Muscle of back (tissue), 13 donors: ENCODE measurements at places on chromosomes 4 and X.

DNA sequence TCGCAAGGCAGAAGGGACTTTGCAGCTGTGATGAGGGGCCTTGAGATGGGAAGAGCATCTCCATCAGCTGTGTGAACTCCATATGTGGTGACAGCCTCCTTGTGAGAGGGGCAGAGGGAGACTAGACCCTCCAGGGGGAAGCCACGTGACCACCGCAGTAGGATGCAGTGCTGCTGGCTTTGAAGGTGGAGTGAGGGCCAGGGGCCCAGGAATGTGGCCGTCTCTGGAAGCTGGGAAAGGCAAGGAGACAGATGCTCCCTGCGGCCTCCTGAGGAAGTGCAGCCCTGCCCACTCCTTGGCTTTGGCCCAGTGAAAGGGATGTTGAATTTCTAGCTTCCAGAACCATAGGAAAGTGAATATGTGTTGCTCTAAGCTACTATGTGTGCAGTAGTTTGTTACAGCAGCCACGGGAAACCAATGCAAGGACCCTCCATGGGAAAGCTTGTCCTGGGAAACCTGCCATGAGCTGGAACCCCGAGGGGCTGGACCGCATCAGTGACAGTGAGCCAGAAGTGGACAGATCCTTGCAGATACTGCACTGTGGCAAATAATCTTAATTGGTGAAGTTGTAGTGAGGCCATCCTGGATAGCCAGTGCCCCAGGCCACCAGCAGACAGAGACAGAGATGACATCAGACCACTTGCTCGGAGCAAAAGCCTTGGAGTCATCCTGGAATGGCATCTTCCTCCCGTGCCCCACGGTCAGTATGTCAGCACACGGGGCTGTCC lies 35.4 kb upstream of the SORCS2 start:
- DNase-seq = peak; percentile 82

- peak; percentile 31 for DNase-seq
Measured at GRCh38 chr4:112706840-112707207, 69.9 kb downstream of the LARP7 start.

DNA sequence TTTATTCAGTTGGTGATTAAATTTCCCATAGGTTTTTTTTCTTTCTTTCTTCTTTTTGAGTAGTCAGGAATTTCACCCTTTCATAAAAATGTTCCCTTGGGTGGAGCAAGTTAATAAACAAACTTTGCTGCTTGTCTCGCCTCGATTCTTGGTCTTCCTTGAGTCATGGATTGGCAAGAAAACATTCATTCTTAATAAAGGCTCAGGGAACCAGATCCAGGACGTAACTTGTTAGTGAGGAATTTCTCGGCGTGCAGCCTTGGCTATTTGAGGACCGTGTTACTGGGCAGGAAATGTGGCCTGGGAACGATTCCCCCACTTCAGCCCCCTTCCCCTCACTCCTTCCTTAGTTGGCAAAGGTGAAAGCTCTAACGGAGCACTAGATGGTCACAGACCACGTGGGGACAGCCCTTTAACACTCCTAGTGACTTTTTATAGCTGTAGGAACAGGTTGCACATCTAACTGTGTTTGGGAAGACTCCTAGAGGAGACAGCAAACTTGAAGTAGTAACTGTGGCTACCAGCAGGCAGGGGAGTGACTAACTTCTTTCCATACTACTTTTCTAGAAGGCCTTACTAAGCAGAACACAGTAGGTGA lies 106.8 kb downstream of the UCHL1 start:
- DNase-seq = no peak

GRCh38 chr4:37139987-37140386 lies 104.6 kb upstream of the NWD2 start:
- no peak for DNase-seq

DNA sequence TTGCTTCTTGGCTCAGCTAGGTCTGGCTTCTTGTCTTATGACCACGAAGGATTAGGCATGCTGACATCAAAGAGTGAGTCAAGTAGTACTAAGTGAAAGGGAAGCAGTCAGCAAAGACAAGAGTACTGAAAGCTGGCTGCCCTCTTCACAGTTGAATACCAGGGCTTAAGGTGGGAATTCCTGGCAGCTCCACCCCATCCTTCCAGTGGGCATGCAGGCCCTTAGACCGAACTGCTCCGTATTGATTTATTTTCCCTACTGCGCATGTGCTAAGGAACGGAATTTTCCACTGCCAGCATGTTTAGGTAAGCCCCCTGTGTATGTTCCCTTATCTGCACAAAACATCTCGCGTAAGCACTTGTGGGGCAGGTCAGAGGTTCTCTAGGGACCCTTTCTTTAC lies 2320.1 kb downstream of the ARAP2 start:
- no peak for DNase-seq

DNA sequence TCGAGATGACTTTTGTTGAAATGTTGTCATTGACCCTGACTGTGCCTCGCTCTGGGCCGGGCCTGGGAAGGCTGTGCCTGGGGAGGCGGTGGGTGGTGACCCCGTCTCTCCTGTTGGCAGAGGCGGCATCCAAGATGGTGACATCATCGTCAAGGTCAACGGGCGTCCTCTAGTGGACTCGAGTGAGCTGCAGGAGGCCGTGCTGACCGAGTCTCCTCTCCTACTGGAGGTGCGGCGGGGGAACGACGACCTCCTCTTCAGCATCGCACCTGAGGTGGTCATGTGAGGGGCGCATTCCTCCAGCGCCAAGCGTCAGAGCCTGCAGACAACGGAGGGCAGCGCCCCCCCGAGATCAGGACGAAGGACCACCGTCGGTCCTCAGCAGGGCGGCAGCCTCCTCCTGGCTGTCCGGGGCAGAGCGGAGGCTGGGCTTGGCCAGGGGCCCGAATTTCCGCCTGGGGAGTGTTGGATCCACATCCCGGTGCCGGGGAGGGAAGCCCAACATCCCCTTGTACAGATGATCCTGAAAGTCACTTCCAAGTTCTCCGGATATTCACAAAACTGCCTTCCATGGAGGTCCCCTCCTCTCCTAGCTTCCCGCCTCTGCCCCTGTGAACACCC lies 36.4 kb downstream of the HTRA3 start:
- DNase-seq = no peak

DNA sequence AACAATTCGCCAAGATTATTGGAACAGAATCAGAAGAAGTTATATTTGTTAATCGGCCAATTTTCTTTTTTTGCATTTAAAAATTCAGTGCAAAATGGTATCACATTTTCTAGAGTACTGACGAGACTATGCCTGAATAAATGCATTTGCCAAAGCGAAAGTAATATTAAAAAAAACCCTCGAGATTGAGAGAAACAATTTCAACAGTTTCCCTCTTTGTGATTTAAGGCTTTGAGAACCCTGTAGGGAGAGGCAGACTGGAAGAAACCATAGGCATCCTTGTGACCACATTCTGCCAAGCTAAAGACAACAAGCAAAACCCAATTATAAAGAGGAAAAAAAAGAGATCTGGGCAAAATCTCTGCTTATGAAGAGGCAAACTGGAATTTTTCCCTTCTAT lies 218.1 kb upstream of the GK2 start:
- DNase-seq = no peak

DNA sequence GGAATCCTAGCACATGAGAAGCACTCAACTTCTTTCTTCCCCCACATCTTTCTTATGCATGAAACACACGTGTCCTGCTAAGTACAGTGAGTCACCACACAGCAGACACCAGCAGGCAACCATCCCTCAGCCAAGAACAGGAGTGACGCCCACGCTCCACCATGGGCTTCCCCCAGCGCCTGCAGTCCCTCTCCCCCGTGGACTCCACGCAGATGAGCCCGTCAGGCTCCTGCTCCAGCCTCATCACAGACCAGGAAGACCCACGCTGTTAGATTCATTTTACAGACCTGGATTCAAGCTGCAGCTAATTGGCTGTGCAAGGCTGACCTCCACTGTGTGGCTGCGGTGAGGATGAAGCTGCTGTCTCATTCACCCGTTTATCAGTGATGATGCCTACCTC lies 16.7 kb downstream of the HMX1 start:
- DNase-seq = peak; percentile 39

DNA sequence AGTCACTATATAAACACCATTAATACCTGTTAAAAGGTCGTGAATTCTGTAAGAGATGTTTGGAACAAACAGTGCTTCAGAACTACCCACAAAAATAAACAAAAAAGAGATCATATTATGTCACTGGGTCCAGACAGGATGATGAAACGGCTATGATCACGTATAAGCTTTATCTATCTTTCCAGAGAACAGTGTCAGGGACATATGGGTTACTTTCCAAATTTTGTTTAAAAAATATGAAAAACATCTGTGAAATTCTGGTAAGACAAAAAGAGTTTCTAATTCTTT lies 90.0 kb downstream of the SORBS2 start:
- no peak for DNase-seq

GRCh38 chrX:154401045-154401799 lies 3.0 kb downstream of the RPL10 start:
- DNase-seq = no peak

DNA sequence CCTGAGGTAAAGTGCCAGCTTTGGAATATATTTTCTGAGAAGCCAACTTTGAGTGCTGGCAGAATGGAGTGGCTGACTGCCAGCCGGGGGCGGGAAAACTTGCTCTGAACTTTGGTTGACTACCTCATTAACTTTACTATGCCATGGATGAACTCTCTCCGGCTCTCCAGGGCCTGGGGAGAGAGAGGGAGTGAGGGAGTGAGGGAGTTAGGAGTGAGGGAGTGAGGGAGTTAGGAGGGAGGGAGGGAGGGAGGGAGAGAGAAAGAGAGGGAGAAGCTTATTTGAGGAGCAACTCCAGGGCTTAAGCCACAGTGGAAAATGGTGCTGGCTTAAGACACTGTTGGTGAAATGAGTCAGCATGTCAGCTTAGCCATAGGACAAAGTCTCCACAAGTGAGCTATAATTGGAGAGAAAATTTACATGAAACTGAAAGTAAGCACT lies 280.9 kb upstream of the RPS6KA3 start:
- DNase-seq = no peak
